ENCODE measurements at places on chromosomes 11 and 22.

- DNase-seq = no peak
Observed at GRCh38 chr22:31272522-31273446, 19.5 kb downstream of the PIK3IP1 start.

DNA sequence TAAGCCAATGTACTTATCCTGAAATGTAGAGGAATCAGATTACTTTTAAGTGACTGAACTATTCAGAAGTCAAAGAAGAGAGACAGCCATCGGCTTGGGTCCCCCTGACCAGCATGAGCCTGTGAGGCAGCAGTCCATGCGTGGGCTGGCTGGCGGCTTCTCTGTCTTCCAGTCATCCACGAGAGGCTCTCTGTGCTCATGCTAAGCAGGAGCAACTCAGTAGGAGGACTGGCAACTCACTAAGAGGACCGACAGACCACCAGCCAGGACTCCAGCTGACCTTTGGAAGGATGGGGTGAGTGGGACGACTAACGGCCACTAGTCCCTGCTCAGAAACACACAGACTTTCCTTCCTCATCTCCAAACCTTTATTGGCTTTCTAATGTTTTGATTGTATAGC is 43.6 kb downstream of the ARFGAP3 start:
- DNase-seq = no peak

- DNase-seq = no peak
Observed at GRCh38 chr22:44975427-44976262, 34.2 kb downstream of the PHF21B start.

DNA sequence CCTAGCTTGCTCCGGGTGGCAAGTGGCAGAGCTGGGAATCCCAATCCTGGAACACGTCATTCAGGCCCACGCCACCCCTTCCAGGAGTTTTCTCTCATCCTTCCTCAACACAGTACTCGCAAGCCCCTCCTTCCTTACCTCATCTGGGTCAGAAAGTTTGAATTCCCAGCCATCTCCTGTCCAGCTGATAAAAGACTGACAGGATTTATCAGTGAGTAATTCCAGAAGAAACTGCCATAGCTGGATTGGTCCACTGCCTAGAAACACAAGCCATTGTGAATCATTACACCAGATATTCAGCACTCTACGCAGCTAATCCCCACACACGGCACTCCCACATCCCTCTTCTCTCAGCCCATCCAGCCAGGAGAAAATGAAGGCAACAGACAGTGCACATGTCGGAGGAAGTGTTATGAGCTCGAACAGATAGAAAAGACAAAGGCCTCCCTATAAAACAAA is 124.0 kb downstream of the ETS1 start:
- DNase-seq = no peak

- DNase-seq = no peak
Observed at GRCh38 chr11:93515441-93516025, 27.7 kb downstream of the SMCO4 start.

DNA sequence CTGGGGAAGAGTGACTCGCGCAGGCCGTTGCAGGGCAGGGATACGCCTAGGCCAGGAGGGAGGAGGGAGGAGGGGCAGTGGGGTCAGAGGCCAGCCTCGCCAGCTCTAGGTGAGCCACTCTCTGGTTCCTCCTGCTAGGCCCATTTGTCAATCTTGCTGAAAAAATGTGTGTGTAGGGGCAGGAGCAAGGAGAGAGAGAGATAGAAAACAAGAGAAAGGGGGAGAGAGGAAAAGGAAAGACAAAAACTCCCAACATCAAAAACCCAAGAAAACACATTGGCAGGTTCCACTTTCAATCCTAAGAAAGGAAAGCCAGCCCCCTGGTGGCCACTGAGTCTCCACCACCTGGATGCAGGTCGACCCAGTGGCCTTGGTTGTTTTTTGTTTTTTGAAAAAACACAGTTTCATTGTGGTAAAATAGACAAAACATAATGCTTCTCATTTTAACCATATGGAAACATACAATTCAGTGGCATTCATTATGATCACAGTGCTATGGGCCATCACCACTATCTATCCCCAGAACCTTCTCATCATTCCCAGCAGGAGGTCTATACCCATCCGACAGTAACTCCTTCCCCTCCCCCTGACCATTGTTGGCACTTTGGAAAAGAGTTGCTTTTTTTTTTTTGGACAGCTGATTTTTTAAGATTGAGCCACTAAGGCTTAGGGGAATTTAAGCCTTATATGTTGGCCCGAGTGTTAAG is 10.9 kb downstream of the OMP start:
- DNase-seq = no peak

GRCh38 chr22:18087350-18087855 is 9.6 kb downstream of the PEX26 start:
- DNase-seq = no peak

DNA sequence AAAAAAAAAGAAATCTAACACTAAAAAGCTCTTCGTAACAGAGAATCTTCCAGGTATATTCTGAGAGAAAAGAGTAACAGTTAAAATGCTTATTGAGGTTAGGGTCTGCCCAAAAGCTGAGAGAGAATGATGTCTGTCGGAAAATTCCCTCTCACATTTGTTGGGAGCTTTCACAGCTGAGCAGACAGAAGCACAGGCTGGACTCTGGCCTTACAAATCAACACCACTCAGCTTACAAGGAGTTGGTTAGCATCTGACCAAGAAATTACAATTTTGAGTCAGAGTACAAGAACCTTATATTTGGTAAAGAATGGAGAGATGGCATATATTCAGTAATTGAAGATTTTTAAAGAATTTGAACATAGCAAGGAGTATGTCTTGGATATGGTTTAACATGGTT is 1561.0 kb upstream of the RAG2 start:
- DNase-seq = no peak

DNA sequence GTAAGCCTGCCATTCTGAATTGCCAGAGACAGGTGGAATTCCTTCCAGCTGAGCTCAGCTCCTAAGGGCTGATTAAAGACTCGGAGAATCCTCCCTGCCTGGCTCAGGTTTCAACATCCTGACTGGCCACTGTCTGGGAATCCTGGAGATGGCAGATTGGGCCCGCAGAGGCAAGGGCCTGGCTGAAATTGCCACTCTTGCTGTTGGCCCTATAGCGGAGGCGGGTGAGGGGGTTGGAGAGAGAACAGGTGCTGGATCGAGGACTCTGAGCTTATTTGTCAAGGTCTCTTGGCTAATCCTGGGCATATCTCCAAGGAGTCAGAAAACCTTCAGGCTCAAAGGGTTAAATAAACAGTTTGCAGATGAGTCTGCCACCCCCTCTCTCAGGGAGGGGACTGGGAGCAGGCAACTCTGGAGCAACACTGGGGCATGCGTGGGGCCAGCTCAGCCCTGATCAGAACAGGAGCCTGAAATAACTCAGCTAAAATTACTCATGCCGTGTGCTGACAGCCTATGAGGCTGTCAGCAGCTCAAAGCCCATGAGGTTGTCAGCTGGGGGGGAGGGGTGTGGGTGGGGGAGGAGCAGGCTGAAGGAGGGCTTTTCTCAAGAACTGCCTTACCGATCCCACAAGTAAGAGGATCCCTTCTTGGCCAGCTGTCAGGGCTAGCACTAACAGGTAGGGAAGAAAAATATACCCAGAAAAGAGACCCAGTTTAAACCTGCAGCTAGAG is 14.7 kb upstream of the MFRP start:
- DNase-seq = no peak

DNA sequence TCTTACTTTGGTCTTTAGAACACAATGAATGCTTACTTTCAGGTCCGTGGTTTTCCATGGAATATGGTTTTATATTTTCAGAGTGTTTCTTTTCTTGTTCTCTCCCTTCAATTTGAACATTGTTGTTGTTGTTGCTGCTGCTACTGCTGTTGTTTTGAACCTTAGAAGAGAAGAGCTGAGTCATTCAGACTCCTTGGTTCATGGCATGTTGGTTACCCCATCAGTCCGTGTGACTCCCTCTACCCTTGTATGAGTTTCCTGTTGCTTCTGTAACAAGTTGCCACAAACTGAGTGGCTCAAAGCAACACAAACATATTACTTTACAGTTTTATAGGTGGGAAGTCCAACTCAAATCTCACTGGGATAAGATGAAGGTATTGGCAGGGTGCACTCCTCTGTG is 511.0 kb downstream of the INSC start:
- no peak for DNase-seq

- DNase-seq = no peak
Observed at GRCh38 chr11:68327586-68328370, 15.4 kb downstream of the LRP5 start.

GRCh38 chr11:1623716-1624115 is 1.8 kb upstream of the KRTAP5-4 start:
- DNase-seq = no peak

GRCh38 chr22:49955581-49956417 is 4.8 kb upstream of the PIM3 start:
- DNase-seq = no peak

- DNase-seq = no peak
Observed at GRCh38 chr22:27650572-27650971, 151.0 kb downstream of the MN1 start.

GRCh38 chr11:102473543-102473942 is 21.0 kb upstream of the TMEM123 start:
- DNase-seq = no peak

DNA sequence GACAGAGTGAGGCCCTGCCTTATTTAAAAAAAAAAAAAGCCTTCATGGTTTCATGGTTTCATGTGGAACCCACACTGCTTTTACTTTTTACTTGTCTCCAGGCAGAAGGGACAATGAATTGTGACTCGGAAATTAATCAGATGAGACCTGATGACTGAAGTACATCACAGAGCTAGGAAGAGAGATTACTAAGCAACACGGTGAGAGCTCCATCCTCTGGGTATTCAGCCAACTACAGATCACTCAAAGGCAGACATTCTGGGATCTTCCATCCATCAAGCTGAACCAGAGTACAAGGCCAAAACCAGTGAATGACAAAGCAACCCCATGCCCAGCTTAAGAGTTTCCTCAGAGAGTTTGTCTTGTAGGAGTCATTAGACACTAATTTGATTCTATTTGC is 433.2 kb downstream of the SOX6 start:
- no peak for DNase-seq

GRCh38 chr11:132639986-132640385 is 892.3 kb downstream of the OPCML start:
- no peak for DNase-seq

DNA sequence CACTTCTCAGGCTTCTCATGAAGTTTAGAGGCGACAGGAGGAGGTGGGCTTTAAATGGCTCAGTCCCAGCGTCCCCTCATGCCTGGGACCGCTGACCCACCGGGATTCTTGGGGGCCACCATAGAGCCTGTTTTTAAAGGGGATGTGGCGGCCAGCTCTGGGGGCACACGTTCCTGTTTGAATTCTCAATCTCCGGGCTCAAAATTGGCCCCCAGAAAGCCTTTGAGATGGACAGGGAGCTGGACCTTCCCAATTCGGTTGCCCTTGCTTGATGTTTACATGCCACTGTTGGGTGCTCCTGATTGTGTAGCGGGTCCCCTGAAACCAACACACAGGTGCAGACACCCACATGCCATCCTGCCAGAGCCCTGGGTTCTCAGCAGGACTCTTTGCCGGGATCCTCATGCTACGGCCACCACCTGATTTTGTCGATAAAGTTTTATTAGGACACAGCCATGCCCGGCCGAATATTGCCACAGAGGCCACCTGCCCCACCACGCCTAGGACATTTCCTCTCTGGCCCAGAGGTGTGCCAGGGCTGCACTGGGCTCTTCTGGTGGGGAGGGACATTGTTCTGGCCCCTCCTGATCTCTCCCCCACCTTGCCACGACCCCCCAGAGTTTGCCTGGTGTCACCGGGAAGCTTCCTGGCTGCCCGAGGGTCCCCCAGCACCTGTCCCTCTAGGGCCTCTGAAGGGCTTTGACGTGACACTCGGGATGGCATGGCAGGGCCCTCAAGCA is 71.6 kb downstream of the KCNQ1 start:
- DNase-seq = no peak

- no peak for DNase-seq
Observed at GRCh38 chr11:65866509-65867283, 5.9 kb downstream of the EFEMP2 start.

DNA sequence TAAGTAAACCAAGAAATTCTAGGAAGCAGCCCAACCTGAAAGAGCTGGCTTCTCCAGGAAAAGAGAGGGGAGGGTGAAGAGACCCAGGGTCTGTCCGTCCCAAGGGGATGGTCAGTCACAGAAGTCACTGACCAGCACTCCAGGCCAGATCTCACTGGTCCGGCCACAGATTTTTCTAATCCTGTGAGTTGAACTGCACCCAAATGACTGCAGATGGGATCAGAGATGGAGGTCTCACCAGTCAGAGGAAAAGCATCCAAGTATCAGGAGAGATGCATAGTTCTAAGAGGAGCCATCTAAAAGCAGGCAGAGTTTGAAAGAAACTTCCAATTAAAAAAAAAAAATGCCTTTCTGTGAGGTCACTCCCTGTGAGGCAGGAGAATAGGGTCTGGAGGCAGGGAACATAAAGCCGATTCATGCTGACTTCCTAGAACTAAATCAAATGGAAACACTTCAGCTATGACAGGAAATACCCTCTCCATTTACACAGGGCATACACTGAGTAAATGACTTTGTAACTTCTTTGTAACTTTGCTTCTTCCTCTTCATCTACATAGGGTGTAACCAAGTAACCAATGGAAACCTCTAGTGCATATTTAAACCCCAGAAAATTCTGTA is 144.5 kb downstream of the CCDC34 start:
- DNase-seq = no peak

GRCh38 chr11:5690216-5690615 is 626 bp downstream of the TRIM22 start:
- DNase-seq = no peak

- DNase-seq = no peak
Observed at GRCh38 chr11:45169310-45170072, 23.1 kb downstream of the PRDM11 start.

DNA sequence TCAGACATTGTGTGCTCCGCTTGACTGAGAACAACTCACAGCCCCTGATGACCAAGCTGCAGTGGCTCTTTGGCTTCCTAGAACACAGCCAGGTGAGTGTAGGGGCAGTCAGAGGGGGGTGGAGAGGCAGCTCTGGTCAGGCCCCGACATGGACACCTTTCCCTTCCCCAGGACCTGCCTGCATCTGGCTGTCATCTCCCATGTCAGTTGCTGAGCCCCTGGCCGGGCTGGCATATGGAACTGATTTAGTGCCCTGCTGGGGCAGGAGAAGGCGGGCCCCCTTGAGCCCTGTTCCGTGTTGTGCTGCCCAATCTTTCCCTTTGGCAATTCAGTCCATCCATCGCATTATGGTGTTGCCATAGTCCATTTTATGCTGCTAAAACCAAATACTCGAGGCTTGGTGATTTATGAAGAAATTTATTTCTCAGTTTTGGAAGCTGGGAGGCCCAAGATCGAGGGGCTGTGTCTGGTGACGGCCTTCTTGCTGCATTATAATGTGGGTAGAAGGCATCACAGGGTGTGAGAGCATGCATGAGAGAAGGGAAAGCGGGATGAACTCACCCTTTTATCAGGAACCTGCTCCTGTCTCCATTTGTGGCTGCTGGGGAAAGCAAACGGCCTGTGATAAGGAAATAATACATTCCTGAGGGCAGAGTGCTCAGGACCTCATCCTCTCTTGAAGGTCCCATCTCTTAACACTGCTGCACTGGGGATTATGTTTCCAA is 19.0 kb downstream of the USP35 start:
- DNase-seq = no peak

GRCh38 chr11:30423886-30424285 is 101.0 kb downstream of the ARL14EP start:
- no peak for DNase-seq

- no peak for DNase-seq
Observed at GRCh38 chr11:132886335-132886734, 646.0 kb downstream of the OPCML start.

- DNase-seq = no peak
Observed at GRCh38 chr11:121091492-121092152, 9.4 kb upstream of the TECTA start.

- no peak for DNase-seq
Observed at GRCh38 chr11:11454671-11455223, 101.7 kb upstream of the CSNK2A3 start.

GRCh38 chr11:69878927-69879728 is 59.9 kb upstream of the FGF3 start:
- DNase-seq = no peak
